A375 (cell line): ENCODE measurements at places on chromosomes 5 and 9. TPM values are rescaled to one million over a fixed set of nuclear protein-coding genes. Genes with fewer than 3 reads are reported as not detected.

Gene GNA14
- not detected in 2 replicates for total RNA-seq

Gene GABRA1
- total RNA-seq: not detected in 2 replicates

Gene SPINK1
- total RNA-seq: not detected in 2 replicates

Gene PRDM9
- 0.29 and 0.41 TPM in 2 replicates for total RNA-seq

Gene NEUROG1
- not detected in 2 replicates for total RNA-seq

Gene IDNK
- 4.7 and 7.3 TPM in 2 replicates for total RNA-seq

Gene WDR31
- 1.2 and 1.3 TPM in 2 replicates for total RNA-seq

Gene FRRS1L
- total RNA-seq: not detected in 2 replicates

Gene FIBCD1
- total RNA-seq: 1.1 and 6.1 TPM in 2 replicates

Gene CCDC107
- total RNA-seq: 10.5 and 14.1 TPM in 2 replicates
